ENCODE measurements at places on chromosomes 5 and 9. TPM values are rescaled to one million over a fixed set of nuclear protein-coding genes. Genes with fewer than 3 reads are reported as not detected.
A peak's percentile ranks its signal among the peaks of the same experiment; 100 is the strongest.

DNA sequence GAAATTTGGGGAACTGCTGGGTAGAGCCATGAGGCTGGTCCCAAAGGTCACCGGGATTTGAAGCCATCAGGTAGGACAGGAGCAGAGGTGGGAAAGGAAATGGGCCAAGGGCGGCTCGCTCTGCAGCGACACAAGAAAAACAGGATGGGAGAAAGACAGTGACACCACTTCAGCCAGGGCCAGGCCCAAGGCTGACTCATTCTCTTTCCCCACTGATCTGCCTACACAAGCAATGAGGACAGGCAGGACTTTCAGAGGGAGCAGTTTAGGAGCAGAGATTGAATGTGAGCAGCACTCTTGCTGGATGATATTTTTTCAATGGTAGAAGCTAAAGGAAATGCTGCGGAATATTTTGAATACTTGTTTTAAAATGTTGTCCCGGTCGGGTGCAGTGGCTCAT, 3.5 kb downstream of the RUFY1 start:
- no peaks in the 10 kb centered on the region for H3K36me3 ChIP-seq
- H3K4me1 ChIP-seq, result peaks cover 7% of the 10 kb centered on the region
- H3K27me3 ChIP-seq, result no peaks in the 10 kb centered on the region
- no peak overlapping the region for H3K27ac ChIP-seq

NEURL1B gene
- 55.8 TPM for total RNA-seq

GRCh38 chr9:107208121-107208520, 75.0 kb upstream of the RAD23B start:
- no peak overlapping the region for H3K27ac ChIP-seq
- H3K4me3 ChIP-seq, result no peak overlapping the region
- no peak for DNase-seq
- H3K27me3 ChIP-seq, result no peaks in the 10 kb centered on the region
- no peaks in the 10 kb centered on the region for H3K4me1 ChIP-seq

DNA sequence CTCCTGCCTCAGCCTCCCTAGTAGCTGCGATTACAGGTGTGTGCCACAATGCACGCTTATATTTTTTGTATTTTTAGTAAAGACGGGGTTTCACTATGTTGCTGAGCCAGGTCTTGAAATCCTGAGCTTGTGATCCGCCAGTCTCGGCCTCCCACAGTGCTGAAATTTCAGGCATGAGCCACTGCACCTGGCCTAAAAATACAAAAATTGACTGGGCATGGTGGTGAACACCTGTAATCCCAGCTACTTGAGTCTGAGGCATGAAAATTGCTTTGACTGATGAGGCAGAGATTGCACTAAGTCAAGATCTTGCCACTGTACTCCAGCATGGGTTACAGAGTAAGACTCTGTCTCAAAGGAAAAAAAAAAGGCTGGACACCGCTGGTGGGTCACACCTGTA, 13.1 kb upstream of the DYNC2I2 start:
- no peak overlapping the region for H3K4me3 ChIP-seq
- no peaks in the 10 kb centered on the region for H3K27me3 ChIP-seq
- DNase-seq, result no peak
- no peaks in the 10 kb centered on the region for H3K4me1 ChIP-seq

DNA sequence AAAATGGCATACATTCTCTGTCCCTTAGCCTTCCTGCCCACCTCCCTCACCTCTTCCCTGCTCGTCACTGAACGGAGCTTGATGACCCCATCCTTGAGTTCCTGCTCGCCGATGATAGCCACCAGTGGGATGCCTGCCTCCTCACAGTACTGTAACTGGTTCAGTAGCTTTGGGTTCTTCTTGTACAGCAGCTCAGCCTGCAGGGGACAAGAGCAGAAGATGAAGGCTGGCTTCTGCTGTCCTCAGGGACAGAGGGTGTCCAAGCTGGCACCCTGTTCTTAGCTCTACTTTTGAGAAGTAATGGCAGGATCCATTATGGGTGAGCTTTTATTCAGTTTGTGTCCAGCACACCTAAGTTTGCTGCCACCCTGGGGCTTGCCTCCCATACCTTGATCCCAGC, 1.3 kb upstream of the DND1 start:
- H3K4me1 ChIP-seq, result no peaks in the 10 kb centered on the region
- H3K27me3 ChIP-seq, result no peaks in the 10 kb centered on the region
- H3K4me3 ChIP-seq, result no peak overlapping the region
- no peak for DNase-seq
- H3K36me3 ChIP-seq, result peaks cover 43% of the 10 kb centered on the region
- H3K27ac ChIP-seq, result no peak overlapping the region

GRCh38 chr9:132160802-132161742, 786 bp upstream of the NTNG2 start:
- no peak overlapping the region for H3K27ac ChIP-seq
- H3K36me3 ChIP-seq, result no peaks in the 10 kb centered on the region
- H3K4me3 ChIP-seq, result peak overlapping the region; percentile 38
- peak; percentile 77 for DNase-seq

DNA sequence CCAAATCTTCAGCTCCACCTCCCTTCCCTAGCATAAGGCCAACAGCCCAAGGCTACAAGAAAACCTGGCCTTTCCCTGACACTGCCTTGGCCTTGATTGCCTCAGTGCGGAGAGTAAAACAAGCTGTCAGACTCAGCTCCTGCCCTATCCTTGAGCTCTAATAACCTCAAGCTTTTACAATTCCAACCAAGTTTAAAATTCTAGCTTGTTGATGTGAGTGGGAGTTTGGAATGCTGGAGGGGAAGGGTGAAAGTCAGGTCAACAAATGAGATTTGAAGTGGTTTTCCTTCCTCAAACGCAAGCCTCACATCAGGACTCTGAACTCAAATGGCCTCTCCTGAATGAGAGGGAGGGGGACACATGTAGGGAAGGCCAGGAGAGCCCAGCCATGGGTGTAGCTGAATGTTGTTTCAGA, 197.0 kb upstream of the VLDLR start:
- no peaks in the 10 kb centered on the region for H3K36me3 ChIP-seq
- no peak overlapping the region for H3K4me3 ChIP-seq
- peak; percentile 48 for DNase-seq
- H3K4me1 ChIP-seq, result peaks cover 8% of the 10 kb centered on the region
- peak overlapping the region; percentile 84 for H3K27ac ChIP-seq

GRCh38 chr5:39092581-39093351, 18.6 kb upstream of the RICTOR start:
- H3K27ac ChIP-seq, result no peak overlapping the region
- H3K4me3 ChIP-seq, result no peak overlapping the region
- no peaks in the 10 kb centered on the region for H3K27me3 ChIP-seq
- DNase-seq, result no peak

GRCh38 chr5:69184621-69185020, 4.8 kb upstream of the CENPH start:
- H3K4me1 ChIP-seq, result no peaks in the 10 kb centered on the region
- H3K27ac ChIP-seq, result no peak overlapping the region
- no peaks in the 10 kb centered on the region for H3K27me3 ChIP-seq
- no peak overlapping the region for H3K4me3 ChIP-seq
- DNase-seq, result no peak

NTRK2 gene
- 2.5 TPM for total RNA-seq

GRCh38 chr9:128034821-128035652, 32.1 kb downstream of the NAIF1 start:
- peak; percentile 89 for DNase-seq
- no peak overlapping the region for H3K4me3 ChIP-seq
- H3K27ac ChIP-seq, result no peak overlapping the region
- H3K4me1 ChIP-seq, result no peaks in the 10 kb centered on the region

DNA sequence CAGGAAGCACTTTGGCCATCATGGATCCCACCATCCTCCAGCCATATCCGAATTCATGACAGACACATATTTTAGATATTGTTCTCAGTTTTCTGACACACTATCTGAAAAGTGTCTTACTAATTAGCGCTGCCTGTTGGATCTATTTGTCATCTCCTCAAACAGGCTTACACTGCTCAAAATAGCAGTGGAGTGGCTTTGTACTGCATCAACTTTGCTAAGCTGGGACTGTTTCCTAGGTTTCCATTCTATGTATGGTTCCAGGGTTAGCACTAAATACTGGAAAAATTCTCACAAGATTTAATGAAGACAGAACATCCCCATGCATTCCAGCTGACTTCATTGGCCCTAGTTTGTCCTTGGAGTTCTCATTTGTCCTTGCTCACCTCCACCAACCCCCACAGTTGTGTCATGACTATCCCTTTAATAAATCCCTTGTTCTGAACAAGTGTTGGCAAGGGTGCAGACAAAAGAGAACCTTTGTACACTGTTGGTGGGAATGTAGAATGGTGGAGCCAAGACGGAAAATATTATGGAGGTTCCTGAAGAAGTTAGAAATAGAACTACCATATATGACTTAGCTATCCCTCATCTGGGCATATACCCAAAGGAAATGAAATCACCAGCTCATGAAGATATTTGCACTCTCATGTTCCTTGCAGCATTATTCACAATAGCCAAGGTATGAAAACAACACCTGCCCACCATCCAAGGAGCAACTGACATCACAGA, 136.5 kb upstream of the RAI14 start:
- no peak overlapping the region for H3K27ac ChIP-seq
- DNase-seq, result peak; percentile 32
- no peaks in the 10 kb centered on the region for H3K4me1 ChIP-seq
- no peaks in the 10 kb centered on the region for H3K27me3 ChIP-seq
- H3K4me3 ChIP-seq, result no peak overlapping the region

RMRP gene
- 17,487 TPM for total RNA-seq

CAVIN4 gene
- 2.4 TPM for total RNA-seq

DNA sequence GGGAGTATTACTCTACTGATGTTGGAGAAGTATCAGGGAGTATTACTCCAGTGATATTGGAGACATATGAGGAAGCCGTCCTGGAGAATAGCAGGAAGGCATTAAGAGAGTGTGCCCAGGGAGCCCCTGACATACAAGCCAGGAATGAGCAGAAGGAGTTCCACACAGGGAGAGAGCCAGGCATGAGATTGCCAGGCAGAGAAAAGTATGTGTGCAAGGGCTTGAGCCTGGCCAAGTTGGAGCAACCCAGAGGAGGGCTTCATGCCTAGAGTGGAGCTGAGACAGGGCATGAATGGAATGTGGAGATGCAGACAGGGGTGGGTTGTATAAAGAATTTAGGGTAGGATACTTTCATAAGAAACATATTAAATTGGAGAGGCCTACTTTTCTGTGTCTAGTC, 213.8 kb downstream of the ADCY2 start:
- no peaks in the 10 kb centered on the region for H3K4me1 ChIP-seq
- H3K4me3 ChIP-seq, result no peak overlapping the region
- H3K27me3 ChIP-seq, result no peaks in the 10 kb centered on the region
- no peak for DNase-seq
- H3K27ac ChIP-seq, result no peak overlapping the region

DNA sequence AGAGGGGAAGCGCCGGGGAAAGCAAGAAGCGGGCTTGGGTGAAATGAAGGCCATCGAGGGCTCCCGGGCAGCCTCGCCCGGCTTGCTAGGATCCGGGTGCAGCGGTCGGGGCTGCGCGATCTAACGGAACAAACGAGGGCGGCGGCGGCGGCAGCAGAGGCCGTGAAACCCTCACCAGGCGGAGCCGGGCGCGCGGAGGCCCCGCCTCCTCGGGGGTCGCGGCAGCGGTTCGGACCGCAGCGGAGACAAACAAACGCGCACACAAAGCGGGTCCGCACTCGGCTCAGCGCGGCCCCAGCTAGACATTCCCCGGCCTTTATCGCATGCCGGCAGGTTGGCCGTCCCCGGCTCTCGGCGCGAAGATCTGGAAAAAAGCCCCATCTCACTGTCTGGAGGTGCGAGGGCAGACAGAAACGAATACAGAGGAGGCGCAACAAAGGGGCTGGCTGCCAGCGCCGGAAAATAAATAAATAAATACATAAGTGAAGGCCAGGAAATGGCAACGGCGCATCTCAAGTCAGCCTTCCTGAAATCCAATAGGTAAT, 10.5 kb upstream of the TRIM36 start:
- peak; percentile 31 for DNase-seq
- H3K27me3 ChIP-seq, result peaks cover 69% of the 10 kb centered on the region
- H3K36me3 ChIP-seq, result no peaks in the 10 kb centered on the region
- H3K27ac ChIP-seq, result no peak overlapping the region

All from cardiac muscle cell (in vitro differentiated cells and primary cell).